ENCODE measurements at places on chromosomes 7 and 10.

DNA sequence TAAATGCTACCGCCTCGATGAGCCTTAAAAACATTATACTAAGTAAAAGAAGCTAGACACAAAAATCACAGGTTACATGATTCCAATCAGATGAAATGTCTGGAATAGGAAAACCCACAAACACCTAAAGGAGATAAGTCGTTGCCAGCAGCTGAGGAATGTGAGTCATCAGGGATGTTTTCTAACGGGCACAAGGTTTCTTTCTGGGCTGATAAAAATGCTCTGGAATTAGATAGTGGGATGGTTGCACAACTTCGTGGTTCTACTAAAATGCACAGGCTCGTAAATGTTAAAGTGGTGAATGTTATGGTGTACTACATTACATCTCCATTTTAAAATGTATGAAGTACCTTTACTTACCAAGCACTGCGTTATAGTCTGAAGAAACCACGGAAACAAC, 9.7 kb downstream of the ABLIM1 start:
- peak; percentile 61 for DNase-seq

GRCh38 chr7:3942816-3943745, 642.0 kb downstream of the SDK1 start:
- DNase-seq: no peak

DNA sequence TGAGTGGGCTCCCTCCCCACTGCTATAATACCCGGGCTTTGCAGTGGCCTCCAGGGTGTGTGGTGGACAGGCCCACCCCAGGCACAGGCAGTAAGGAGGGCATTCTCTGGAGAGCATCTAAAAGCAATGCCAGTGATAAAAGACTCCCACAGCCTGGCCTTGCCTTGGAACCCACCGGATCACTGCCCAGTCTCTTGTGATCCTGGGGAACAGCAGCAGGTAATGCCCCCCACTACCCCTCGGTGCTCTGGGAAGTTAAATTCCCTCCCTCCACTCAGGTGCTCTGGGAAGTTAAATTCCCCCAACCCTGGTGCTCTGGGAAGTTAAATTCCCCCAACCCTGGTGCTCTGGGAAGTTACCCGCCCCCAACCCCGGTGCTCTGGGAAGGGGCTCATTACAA, 565.2 kb downstream of the TCERG1L start:
- DNase-seq: no peak

GRCh38 chr10:35208536-35208935, 81.9 kb downstream of the CREM start:
- DNase-seq: no peak

DNA sequence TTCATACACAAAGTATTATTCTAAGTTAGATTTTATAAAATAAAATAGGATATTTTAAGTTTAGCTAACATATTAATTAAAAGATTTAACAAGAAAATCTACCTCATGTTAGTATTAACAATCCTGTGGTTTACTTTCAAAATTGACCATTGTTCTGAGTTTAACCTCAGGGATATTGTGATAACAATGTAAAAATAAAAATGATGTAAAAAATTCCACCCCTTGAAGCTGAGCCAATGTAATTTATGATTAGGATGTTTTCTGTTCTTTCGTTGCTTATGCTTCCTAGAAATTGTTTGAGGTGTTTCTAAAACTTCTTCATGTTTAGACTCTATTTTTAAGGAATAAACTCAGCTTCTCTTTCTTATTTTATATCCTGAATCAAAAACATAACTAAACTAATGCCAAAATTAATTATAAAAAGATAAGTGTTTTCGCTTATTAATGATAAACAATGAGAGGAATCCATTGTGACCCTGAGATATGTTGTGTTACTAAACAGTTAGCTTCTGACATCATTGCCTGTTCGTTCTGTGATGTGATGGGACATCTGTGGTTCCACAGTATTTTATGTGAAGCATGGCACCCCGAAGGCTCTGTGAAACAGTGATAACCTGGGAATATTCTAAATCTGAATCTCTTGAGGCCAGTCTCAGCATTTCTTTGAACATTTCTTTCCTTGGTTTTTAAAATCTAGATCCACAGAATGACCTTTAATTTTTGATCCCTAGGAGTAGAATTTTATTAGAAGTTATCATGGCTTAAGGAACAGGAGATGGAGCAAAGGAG, 340.8 kb downstream of the ARL4A start:
- no peak for DNase-seq

DNA sequence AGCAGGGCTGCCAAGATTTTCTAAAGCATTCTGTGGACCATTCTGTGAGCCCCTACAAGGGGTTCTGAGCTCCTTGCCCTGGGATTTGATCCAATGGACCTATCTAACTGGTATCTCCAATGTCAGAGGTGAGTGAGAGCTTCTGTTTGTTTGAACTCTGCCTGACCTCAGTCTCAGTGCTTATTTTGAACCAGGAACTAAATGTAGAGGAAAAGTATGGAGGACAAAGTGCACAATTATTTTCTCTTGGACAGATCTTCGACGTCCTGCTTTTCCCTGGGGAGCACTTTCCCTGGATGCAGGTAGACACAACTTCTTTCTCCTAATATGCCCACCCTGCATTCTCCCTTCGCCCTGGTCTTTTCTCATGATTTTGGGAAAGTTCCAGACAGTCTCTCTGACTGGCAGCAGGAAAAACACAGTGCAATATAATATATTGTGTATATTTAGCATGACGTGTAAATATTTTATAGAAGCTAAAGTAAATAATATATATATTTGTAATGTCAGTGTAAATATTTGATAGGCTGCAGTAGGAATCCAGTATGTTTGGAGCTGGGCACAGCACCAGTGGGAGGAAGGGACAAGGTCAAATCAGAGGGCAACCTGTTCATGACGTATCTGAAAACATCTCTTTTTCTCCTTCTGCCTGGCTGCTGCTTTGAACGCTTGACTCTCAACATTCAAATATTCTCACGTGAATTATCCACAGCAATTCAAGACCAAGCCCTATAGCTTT, 184.0 kb upstream of the LYZL1 start:
- no peak for DNase-seq

DNA sequence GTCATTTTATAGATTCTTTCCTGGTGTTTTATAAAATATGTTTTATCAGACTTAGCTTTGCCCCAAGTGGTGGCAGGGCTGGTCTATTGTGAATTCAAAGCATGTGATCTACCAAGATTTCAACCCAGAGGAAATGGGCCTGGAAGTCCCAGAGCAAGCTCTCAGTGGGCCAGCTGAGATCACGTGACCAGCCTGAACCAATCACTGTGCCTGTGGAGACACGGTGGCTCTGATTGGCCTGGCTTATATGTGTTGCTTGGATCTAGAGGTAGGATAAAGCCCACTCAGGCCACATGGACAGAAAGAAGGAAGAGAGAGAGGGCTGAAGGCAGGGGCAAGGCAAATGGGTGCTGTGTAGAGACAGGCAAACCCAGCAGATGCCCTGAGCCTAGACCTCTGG, 65.5 kb upstream of the GATA3 start:
- no peak for DNase-seq

- DNase-seq: no peak
Measured at GRCh38 chr7:159084069-159084801, 60.4 kb downstream of the VIPR2 start.

GRCh38 chr10:113739031-113739430, 12.5 kb upstream of the PLEKHS1 start:
- no peak for DNase-seq

DNA sequence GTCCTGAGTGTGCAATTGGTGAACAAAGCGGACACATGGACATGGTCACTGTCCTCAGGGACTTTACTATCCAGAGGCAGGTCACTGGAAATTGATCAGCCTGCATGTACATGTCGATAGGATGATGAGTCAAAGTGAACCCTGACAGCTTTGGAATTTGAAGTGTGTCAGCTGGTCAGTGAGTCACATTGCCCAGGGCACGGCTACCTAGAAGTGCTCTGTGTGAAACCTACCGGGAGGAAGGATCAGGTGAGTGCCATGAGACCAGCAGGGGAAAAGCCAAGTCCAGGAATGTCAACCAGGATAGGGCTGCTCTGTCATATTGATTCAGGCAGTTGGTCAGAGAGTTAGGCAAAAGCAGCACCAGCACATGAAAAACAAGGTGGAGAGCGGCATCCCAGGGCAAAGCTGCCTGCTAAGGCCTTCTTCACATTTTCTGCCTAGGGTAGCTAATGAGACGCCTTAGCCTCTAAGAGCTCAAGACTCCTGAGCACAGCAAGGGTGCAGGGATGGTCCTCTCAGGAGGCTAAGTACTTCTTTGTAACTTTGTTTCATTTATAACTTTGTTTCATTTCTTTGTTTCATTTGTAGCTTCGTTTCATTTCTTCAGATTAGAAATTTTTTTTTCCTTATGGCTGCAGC, 19.4 kb upstream of the PDCD4 start:
- no peak for DNase-seq

DNA sequence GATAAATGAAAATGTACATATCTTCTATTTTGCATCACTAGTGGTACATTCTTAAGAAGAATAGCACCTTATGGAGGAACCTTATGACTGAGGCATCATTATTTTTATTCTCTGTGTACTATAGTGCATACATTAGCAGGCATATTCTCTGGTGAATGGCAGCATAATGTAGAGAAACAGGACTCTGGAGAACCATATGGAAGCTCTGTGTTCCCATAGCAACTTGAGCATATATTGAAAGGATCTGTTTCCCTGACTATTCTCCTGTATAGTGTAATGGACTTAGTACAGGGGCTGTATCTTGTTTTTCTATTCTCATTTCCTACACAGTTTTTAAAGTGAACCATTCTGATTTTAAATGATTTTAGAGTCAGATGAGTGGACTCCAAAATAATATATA, 128.4 kb upstream of the SMIM30 start:
- no peak for DNase-seq

- no peak for DNase-seq
Measured at GRCh38 chr7:115066050-115066449, 144.2 kb downstream of the MDFIC start.

GRCh38 chr7:131769241-131769640, 212.8 kb upstream of the PODXL start:
- peak; percentile 29 for DNase-seq

GRCh38 chr10:91665842-91666241, 33.0 kb upstream of the PPP1R3C start:
- no peak for DNase-seq

GRCh38 chr10:69801434-69802315, at the start of gene COL13A1:
Gene COL13A1 (plus strand): TSS chr10:69801906. CDS start chr10:69802424, 518 bp downstream.
- DNase-seq: peak; percentile 89

DNA sequence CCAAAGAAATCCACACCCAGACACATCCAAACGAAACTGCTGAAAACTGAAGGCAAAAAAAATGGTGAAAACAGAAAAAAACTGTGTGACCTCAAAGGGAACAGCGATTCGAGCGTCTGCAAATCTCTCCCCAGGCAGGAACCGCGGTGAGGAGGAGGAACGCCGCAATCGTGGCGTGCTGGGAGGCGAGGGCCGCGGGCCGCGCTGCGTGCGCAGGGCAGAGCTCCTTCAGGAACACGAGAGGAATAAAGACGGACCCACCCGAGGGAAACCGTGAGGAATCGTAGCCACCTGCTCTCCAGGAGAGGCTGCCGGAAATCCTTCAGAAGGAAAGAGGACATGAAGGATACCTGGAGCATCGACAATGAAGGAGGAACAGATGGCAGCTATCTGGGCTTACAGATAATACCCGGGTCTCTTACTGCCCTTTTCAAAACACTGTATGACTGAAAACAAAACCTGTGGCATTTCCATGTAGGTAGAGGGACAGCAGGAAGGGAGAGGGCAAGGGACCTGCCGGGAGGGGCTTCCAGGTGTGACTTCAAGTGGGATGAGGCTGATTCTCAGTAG, 266.0 kb downstream of the MAD1L1 start:
- DNase-seq: no peak

GRCh38 chr7:79504607-79505389, 51.3 kb upstream of the MAGI2 start:
- no peak for DNase-seq

- DNase-seq: no peak
Measured at GRCh38 chr7:3916146-3916545, 615.1 kb downstream of the SDK1 start.

DNA sequence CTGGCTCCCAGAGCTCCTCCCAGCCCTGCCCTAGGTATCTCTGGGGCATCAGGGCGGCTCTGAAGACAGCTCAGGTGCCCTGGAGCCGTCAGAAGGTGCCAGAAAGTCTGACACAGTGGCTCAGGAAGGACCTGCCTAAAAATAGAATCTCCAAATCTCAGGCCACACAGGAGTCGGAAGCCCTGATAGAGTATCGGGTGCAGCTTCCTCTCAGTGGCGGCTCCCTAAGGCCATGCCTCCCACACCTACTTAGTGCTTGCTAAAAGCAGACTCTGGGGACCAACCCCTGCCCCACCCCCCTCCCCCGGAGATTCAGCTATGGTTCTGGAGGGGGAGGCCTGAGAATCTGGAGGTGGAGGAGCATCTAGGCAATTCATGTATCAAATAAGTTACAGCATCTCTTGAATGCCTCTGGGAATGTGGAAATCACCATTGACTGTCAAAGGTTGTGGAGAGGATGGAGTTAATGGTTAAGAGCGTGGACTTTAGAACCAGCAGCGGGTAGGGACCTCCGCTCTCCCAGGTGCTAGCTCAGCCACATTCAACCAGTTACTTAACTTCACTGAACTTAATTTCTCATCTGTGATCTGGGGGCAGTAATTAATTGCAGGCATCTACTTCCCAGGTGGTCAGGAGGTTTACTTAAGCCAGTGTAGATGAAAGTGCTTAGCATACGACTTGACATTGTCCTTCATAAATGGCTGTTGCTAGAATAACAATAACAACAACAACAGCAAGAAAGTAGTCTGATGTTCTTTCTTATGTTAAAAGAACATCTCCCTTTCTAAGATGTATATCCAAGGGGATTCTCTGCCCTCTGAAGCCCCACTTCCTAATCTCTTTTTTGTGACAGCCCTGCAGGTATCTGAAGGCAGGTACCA, 38.6 kb upstream of the MXI1 start:
- peak; percentile 5 for DNase-seq

DNA sequence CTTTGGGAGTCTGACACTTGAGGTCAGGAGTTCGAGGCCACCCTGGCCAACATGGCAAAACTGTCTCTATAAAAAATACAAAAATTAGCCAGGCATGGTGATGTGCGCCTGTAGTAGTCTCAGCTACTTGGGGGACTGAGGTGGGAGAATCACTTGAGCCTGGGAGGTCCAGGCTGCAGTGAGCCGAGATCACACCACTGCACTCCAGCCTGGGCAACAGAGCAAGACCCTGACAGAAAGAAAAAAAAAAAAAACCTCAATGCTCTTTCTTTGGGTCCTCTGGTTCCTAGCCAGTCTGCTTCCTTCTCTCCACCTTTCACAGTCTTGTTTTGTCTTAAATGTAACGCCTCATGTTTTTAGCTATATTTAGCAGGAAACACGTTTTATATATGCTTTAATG, 9.4 kb downstream of the OGDH start:
- DNase-seq: no peak

GRCh38 chr7:144384555-144385245, 18.8 kb downstream of the NOBOX start:
- DNase-seq: peak; percentile 52
